ENCODE measurements at places on chromosomes 2 and 18.
A peak's percentile ranks its signal among the peaks of the same experiment; 100 is the strongest.

- peak; percentile 51 for DNase-seq
Measured at GRCh38 chr18:58268849-58269248, 224.8 kb downstream of the NEDD4L start.

DNA sequence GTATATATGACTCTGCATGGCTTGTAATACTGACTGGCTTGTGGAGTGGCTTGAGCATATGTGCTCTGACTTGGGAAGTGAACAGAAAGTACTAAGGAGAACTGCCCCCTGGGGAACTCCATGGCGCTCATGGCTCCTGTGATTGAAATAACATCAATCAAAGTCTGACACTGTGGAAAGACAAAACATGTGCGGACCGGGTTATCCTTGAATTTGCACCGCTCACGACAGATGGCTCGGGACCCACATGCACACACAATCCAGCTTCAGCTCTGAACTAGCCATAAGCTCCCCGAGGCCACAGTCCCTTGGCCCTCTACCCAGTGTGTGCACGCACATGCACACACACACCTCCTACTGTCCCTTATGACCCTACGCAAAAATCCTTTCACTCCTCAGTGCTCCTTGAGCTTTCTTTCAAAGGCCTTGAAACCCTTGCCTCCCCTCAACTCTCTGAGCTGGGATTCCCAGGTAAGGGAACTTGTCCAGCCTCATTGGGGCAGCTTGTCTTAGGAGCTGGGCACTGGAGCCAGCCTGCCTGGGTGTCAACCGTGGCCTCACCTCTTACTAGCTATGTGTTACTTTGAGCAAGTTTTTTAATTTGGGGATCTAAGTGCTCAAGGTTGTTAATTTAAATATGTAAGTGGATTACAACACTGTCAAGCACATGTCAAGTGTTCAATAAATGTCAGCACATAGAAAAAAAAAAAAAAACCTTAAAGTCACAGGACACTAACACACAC is 43.6 kb downstream of the MRPS5 start:
- DNase-seq: no peak

GRCh38 chr2:172332507-172332906 is 94.9 kb upstream of the ITGA6 start:
- no peak for DNase-seq

GRCh38 chr2:227188292-227188691 is 23.9 kb downstream of the COL4A3 start:
- peak; percentile 80 for DNase-seq

GRCh38 chr2:150413366-150413765 is 74.1 kb downstream of the RND3 start:
- DNase-seq: no peak

GRCh38 chr2:218993345-218994315 is at the start of gene CRYBA2:
Gene CRYBA2 (minus strand): TSS chr2:218993422. CDS start chr2:218993176, 246 bp downstream.
- DNase-seq: peak; percentile 24

DNA sequence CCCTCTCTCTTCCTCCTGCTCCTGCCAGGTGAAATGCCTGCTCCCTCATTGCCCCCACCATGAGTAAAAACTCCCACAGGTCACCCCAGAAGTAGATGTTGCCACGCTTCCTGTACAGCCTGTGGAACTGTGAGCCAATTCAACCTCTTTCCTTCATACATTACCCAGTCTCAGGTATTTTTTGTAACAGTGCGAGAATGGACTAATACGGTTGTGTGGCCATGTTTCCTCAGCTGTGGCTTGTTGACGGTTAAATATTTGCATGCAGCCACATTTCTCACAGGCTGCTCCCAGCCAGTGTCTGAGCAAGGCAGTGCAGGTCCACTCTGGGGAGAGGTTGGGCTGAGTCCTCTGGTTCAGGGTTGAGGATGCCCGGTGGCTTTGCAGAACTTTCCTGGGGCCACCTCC is 27.8 kb upstream of the COPS8 start:
- DNase-seq: no peak

GRCh38 chr2:37456479-37456878 is 112.0 kb downstream of the QPCT start:
- no peak for DNase-seq

DNA sequence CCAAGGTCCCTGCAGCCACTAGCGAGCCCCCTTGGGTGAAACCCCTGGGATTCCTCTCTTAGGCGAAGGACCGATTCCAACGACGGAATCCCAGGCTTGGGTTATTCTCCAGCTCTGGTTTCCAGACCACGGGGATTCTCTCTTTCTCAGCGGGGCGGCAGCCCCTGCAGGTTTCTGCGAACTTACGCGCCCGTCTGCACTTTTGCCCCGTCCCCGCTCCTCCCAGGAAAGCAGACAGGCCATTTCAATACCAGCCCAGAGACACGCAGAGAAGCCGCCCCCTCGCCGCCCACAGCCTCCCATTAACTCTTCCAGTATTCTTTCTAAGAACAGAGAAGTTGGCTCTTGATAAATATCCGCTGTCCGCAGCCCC is 1.2 kb downstream of the CBLN2 start:
- no peak for DNase-seq

DNA sequence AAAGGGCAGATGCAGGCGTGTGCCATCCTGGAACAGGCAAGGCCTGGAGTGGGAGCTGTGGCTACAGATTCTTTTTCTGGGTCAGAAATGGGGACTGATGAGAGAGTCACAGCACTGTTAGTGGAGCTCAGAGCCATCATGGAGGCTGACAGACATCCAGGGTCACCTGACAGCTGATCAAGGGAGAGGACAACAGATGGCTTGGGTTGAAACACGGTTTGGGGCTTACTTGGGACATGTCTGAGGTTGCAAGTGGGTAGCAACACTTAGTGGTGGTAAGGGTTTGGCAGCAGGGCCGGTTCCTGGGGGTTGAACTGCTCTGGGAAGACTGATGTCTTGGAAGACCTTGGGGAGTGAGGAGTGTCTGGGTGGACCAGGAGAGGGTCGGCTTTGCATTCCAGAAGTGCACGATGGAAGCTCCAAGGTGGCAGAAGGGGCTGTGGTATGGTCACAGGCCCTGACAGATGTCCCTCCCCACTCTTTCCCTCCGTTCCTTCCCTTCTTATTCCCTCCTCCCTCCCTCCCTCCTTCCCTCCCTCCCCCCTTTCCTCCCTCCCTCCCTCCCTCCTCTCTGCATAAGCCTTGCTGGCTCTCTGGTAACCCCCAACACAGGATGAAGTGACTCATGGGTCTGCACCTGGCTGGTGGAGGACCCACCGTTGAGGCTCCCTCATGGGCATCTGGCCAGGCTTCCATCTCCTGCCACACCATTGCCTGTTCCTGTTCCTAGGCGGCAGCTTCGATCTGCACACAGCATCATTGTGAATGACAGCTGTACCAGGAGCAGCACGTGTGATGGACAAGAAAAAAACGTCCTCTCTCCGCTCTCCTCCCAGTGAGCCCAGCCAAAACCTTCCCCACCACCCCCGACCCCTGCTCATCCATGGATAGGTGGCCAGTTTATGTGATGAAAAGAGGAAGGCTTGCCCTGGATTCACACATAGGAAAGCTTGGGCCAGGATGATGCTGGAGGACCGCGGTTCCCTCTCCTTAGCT is 63.8 kb upstream of the RPL31 start:
- DNase-seq: no peak

DNA sequence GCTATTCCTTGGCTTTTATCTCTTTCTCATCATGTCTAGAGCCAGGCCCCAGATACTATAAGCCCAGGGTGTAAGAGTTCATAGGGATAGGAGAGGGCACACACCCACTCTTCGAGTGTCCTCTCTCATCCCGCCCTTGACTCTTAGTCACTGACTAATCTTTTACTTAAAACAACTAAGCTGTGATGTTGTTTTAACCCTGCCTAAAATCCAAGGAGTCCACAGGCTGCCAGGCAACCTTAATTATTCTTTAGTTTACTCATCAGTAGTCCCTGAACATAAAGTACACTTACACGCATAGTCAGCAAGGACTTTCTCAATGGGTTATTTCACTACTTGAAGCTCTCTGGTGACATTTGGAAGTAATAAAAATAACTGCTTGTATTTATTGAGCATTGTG is 28.4 kb downstream of the GREB1L start:
- DNase-seq: peak; percentile 12

DNA sequence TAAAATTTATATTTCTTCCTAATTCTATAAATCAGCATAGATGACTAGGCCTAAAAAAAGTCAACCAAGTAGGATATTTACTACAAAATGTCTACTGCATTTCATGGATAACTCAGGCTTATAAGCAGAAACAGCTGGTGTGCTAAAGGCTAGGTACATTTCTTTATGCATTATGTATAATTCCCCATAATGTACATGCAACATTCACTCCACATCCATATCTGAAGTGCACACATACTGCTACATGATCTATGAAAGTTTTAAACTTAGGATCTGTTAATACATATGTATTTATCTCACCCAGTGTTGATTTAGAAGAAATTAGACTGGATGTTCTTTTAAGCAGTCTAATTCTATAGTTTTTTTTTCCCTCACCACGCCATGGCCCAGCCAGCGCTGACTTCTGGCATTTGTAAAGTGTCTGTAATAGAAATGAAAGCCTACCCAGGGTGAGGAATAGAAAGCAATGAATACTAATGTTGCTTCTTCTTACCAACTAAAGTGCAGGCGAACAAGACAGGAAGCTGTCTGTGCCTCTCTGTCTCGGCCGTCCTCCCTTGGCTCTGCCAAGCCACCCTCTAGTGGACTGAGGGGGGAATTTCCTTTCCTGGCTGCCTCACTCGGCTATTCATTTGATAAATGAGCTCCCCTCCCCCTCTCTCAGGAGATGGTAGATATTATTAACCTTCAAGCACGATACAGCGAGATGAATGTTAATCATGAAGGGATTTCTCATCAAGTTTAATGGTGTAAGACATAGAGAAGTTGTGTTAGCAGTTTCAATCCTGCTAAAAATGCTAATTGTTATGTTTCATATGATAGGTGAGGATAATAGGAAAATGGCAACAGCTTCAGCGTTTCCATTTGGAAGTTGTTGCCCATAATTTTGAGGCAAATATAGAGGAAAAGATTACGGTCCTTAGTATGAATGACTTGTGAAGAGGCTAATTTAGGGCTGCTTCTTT is 384.5 kb downstream of the MTX2 start:
- peak; percentile 67 for DNase-seq
